ENCODE measurements at places on chromosomes 6 and 20. TPM values are rescaled to one million over a fixed set of nuclear protein-coding genes. Genes with fewer than 3 reads are reported as not detected.

Gene BIRC7
- not detected for total RNA-seq

Gene POPDC3
- not detected for total RNA-seq

Gene MAP7
- total RNA-seq = 46.0 TPM

Gene PKIG
- 145 TPM for total RNA-seq

Gene TTK
- 1.9 TPM for total RNA-seq

Gene SAPCD1
- total RNA-seq = 3.0 TPM

Gene SGK2
- total RNA-seq = 0.33 TPM

DNA sequence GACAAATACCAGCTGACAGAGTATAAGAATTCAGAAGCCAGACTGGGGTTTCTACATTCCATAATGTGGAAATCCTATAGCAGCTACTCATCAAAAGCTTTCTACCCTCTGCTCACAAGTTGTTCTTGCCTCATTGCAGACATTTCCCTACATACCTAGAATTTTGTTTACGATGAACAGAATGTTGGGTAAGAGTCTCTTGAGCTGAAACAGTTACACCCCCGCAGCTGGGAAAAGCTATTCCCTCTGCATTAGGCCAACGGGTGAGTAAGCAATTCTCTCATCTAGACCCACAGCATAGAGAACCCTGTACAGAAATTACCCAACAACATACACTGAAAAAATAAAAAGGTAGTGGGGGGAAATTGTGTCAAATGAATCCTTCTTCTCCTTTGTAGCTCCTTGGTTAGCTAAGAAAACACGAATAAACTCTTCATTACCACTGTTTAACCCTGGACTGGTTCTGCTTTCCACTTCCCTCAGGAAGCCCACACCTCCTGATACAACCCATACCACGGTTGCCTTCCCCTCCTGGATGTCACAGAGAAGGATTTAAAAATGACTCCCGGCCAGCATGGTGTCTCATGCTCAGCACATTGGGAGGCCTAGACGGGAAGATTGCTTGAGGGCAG is 215.0 kb upstream of the SHLD1 start:
- H3K27ac ChIP-seq = no peak overlapping the region
- H3K27me3 ChIP-seq = no peaks in the 10 kb centered on the region
- no peak for DNase-seq
- H3K36me3 ChIP-seq = no peaks in the 10 kb centered on the region

DNA sequence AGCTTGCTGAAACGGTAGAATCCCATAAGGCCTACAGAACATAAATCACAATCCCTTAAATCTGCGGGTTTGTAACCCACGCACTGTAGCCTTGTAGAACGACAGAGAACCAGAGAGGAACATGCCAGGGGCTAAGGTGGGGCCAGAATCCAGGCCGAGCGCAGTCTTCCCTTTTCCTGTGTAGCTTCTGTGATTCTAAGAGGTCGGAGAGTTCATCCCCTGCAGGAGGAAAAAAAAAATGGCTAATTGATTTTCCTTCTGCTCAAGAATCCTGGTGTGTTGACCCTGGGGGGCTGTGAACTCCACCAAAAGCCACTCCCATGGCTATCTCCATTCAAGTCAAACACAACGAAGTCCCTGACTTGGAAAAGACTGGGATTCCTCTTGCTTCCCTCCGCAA is 96.3 kb downstream of the SPTLC3 start:
- DNase-seq = no peak
- no peak overlapping the region for H3K27ac ChIP-seq
- H3K4me3 ChIP-seq = no peak overlapping the region
- no peaks in the 10 kb centered on the region for H3K36me3 ChIP-seq
- H3K4me1 ChIP-seq = peaks cover 2% of the 10 kb centered on the region

DNA sequence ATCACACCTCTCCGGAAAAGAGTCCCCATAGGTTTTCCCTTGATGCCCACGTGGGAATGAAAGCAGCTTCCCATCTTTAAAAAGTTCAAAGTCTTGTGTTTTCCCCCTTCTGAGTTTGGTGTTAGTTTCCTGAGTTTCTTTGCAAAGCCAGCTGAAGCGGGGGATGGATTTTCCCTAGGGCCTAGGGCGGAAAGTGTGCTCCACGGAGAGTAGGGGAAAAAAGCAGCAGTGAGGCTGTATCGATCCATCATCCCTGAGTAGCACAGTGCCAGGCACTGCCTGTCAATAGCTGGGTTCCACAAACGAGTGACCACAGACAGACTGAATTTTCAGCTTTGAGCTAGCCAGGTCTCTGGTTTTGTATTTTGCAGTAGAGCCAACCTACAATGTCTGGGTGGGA is 1.3 kb downstream of the DAAM2 start:
- no peak overlapping the region for H3K4me3 ChIP-seq
- no peak for DNase-seq
- no peaks in the 10 kb centered on the region for H3K27me3 ChIP-seq

DNA sequence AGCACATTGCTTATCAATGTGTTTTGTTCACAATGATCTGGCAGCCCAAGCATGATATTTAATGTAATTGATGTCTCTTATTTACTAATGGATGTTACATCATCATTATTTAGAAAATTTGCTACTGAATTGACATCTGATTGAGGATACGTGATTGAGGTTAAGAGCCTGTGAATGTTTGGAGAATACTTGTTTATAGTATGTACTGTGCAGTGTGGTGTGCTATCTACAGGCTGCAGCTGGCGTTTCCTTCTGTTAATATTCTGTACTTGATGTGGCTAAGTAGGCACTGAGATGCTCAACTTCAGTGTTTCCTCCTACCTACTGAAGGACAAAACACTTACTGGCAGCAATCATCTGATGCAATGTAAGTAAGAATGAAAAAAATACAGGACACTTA is 709.6 kb upstream of the FLRT3 start:
- H3K4me3 ChIP-seq = no peak overlapping the region
- no peaks in the 10 kb centered on the region for H3K36me3 ChIP-seq
- DNase-seq = no peak
- no peaks in the 10 kb centered on the region for H3K27me3 ChIP-seq
- no peaks in the 10 kb centered on the region for H3K4me1 ChIP-seq
- no peak overlapping the region for H3K27ac ChIP-seq

DNA sequence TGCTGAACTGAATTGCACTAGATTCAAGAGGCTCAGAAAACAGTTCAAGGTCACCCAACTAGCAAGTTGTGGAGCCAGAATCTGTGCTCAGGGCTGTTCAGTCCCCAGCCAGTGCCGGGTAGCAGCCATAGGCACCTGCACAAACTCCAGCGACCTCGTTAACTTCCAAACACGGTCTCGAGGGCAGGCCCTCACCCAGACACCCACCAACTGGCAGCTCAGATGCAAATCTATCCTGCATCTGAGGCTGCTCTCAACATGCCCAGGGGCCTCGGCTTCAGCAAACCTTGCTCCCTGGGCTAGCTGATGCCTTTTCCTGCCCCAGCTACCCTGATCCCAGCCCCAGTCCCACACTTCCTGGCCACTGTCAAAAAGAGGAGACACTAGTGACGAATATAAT is 3.7 kb downstream of the JPH2 start:
- no peak overlapping the region for H3K4me3 ChIP-seq
- no peak for DNase-seq
- no peak overlapping the region for H3K27ac ChIP-seq
- H3K4me1 ChIP-seq = peaks cover 18% of the 10 kb centered on the region

GRCh38 chr20:49909499-49910339 is 5.6 kb downstream of the SPATA2 start:
- no peak overlapping the region for H3K4me3 ChIP-seq
- H3K36me3 ChIP-seq = peaks cover 32% of the 10 kb centered on the region
- no peaks in the 10 kb centered on the region for H3K27me3 ChIP-seq
- H3K27ac ChIP-seq = peak overlapping the region; percentile 30

- H3K4me1 ChIP-seq = no peaks in the 10 kb centered on the region
- H3K36me3 ChIP-seq = no peaks in the 10 kb centered on the region
- H3K4me3 ChIP-seq = no peak overlapping the region
Measured at GRCh38 chr6:100099189-100100074, 105.4 kb upstream of the MCHR2 start.

GRCh38 chr6:81750681-81751387 is 1.6 kb downstream of the TENT5A start:
- H3K27me3 ChIP-seq = no peaks in the 10 kb centered on the region
- H3K27ac ChIP-seq = peak overlapping the region; percentile 10
- H3K36me3 ChIP-seq = peaks cover 2% of the 10 kb centered on the region
- DNase-seq = peak; percentile 49

GRCh38 chr6:134119486-134119885 is 67.1 kb upstream of the SLC2A12 start:
- H3K27ac ChIP-seq = no peak overlapping the region
- H3K27me3 ChIP-seq = no peaks in the 10 kb centered on the region
- no peaks in the 10 kb centered on the region for H3K4me1 ChIP-seq
- no peak for DNase-seq

All from thyroid gland (tissue), 4 donors.